ENCODE measurements at places on chromosomes 2 and 18. TPM values are rescaled to one million over a fixed set of nuclear protein-coding genes. Genes with fewer than 3 reads are reported as not detected.
A peak's percentile ranks its signal among the peaks of the same experiment; 100 is the strongest.

DNA sequence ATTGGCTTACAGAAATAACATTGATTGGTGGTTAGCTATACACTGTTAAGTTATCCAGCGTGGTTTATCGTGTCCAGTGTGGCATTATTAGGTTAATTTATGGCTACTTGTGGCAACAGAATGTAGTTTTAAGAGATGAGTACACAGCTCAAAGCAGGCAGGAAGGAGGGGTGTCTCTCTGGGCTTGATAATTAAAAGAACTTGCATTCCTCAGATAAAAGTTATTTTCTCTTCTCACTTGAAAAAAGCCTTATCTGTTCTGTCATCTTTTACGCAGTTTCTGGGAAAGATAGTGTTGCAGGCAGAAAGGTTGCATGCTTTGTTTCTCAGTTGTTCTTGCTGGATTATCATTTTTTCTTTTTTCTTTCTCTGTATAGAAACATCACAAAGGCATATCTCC is 154.4 kb upstream of the COL3A1 start:
- DNase-seq = no peak

DNA sequence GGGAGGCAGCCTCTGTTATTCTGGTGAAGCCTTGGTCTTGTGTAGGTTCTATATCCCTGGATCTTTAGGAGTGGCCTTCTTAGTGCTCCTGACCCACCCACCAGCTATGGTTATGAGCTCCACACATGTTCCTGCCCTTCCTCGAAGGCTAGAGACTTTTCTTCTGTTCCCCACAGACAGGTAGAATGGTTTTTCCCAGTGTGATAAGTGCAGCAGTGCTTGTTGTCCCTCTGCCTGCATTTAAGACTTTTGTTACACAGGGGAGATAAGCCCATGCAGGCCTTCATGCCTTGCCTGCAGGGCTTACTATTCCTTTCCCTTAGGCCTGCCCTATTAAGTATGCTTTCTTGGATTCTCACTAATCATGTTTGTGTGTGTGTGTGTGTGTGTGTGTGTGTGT is 48.4 kb upstream of the DSC1 start:
- DNase-seq = no peak

DNA sequence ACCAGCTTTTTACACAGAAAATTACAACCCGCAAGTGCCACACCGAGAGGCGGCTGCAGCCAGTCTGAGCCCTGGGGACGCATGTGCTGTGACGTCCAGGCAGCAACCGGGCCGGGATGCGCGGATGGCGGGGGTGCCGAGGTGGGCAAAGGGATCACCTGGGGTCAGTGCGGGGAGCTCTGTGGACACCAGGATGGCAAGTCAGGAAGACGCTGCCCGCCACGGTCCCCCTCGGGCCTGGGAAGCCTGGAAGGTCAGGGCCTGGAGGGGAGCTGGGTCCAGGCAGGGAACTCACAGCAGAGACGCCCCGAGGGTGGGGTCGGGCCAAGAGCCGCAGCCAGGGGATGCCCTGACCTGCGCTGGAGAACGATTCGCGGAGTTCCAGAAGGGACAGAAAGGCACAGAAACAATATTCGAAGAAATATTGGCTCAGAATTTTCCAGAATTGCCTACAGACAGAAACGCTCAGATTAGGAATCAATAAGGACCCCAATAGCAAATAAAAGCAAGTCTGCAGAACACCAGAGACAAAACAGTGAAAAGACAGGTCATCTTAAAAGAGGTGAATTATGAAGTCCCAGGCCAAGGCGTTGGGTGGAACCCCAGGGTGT is 11.7 kb upstream of the KIF1A start:
- no peak for DNase-seq

GRCh38 chr18:77013811-77014521 is 118.6 kb downstream of the MBP start:
- DNase-seq = peak; percentile 7

- no peak for DNase-seq
Observed at GRCh38 chr2:215758691-215759090, 254.7 kb downstream of the MREG start.

DNA sequence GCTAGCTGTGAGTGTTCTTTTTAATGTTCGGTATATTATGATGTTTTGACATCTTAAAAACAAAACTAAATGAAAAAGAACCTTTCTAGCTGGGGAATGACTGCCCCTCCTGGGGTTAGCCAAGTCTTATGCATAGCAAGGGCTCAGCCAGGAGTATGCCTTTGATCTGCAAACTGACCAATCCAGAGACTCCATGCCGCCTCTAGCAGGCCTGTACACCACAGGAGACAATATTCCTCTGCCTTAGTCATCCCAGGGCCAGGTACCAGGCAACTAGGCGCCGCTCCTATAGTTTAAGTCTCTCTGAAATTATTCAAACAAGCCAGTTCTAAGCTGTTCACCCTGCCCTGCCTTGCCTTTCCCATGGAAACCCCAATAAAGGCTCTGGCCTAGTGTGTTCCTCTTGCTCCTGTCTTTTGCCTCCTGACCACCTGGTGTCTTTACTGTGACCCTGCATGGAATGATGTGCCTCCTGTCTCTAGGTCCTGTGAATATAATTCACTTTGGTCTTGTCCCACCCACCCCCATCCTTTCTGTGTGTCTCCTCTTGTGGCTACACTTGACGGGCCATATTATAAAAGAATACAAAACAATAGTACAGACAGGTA is 52.0 kb upstream of the CHN1 start:
- no peak for DNase-seq

DNA sequence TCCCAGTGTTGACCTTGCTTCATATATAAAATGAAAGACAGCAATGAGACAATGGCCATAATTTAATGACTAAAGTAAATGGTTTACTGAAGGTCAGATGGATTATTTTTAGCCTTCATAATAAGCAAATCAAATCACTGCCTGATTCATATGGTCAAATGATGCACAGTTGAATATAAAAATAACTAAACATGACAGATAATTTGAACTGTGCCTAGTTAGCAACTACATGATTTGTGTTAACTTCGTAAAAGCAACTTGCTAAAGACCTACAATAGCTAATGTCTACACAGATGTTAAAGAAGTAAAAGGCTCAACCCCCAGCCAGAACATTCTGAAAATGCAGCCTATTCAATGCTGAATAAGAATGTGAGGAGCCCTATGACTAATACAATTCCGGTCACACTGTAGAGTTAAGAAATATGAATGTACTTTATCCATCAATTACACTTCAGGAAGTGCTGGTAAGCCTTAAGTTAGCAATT is 590.8 kb upstream of the CDH2 start:
- peak; percentile 84 for DNase-seq

- peak; percentile 89 for DNase-seq
Observed at GRCh38 chr2:108637304-108637669, 82.0 kb upstream of the RANBP2 start.

- peak; percentile 98 for DNase-seq
Observed at GRCh38 chr18:10519999-10520935, 5.6 kb upstream of the NAPG start.

DNA sequence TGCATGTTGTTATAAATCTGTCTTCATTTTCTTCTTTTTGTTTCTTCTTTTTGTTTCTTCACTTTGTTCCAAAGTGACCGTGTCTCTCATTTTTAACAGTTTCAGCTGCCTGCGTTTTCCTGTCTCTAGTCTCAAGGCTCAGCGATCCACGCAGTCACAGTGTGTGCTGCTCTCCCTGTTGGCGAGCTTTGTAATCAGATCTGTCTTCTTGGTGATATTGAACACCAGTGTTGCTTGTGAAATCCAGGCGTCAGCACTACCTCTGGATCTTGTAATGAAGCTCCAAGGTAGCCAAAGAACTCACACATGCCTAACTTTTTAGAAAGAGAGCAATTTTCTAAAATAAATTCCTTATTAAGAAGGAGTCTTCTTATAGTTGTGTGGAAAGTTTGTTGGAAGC is 13.2 kb downstream of the SNTG2 start:
- DNase-seq = no peak

DNA sequence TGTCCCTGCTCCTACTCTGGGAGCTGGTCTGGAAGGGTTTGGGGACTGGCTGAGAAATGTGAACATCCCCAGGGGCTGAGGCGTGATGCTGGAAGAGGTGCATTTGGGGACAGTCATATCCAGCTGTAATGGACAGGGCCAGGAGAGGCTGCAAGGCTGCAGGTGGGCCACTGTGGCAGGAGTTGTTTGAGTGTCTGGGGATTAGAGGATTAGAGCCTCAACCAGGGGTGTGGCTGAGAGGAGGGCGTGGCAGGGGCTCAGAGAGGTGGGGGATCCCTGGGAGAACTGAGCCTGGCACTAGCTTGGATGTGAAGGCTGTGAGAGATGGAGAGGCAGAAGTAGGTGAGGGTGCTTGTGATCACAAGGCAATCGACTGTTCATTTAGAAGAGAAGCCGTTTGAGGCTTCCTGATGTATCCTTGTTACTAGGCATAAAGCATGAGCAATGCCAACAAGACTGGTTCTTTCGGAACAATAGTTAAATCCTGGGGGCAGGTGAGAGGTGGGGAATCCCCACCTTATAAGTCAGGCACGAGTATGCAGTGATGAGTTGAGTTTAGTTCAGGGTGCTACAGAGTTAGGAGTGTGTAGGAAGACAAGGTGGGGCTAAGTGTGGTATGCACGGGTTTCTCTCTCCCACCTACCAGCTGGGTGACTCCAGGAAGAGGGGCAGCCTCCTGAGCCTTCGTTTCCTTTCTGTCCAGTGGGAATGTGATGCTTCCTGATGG is 31.9 kb downstream of the SH3RF3 start:
- DNase-seq = no peak

DNA sequence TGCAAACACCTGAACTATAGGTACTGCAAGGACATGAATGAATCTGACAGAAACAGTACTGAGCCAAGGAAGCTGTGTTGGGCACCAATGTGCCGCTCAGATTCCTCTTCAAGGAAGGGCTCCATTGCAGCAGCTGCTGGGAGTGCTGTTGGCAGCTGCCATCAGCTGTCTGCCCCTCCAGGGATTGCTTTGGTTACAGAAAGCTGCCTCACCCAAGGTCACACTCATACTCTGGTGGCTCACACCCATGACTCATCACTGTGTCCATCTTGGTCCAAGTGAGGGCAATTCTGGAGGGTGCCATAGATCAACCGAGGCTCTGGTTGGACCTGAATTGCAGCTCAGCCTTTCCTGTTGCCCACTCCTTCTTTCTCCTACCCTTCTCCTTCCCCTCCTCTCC is 24.4 kb upstream of the TRPM8 start:
- DNase-seq = no peak

DNA sequence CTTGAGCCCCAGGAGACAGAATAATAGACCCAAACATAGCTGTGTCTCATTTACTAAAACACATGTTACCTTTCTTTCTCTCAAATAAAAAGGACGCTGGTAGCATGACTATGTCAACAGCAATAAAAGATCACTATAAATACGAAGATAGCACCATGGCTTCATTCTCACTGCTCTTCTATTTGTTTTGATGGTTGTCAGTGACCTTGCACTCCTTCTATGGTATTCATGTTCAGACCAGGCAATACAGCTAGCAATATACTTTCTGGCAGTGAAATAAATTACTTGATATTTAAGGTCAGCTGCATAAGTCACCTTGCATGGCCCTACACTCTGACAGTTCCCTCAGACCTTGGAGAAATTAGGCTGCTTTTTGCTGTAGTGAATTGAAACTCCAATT is 263.2 kb upstream of the CDH7 start:
- no peak for DNase-seq

DNA sequence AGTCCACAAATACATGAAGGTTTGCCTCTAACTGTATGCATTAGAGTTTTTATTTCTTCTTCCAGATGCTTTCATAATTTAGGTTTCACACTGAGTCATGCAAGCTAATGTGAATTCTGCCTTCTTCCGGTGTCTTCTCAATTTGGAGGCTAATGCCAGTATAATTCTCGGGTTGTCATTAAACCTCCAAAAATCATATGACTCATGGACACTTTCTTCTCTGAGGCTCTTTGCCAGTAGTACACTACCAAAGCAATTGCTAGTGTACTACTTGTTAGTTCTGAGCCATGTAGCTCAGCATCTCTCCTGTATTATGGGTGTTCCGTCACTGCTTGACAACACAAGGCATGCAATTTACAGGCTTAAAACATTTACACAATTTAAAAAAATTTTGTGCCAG is 137.1 kb downstream of the VWC2L start:
- no peak for DNase-seq

DNA sequence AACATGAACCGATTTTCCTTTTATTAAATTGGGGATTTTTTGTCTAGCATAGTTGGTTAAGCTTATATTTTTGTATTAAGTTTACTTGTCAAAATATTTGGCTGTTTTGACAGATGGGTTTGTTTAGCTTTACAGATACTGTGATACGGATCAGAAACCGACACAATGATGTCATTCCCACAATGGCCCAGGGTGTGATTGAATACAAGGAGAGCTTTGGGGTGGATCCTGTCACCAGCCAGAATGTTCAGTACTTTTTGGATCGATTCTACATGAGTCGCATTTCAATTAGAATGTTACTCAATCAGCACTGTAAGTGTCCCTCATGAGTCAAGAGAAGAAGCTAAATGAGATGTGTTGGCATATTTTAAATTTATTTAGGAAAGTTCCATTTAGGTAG is 8.5 kb downstream of the PDK1 start:
- no peak for DNase-seq

- no peak for DNase-seq
Observed at GRCh38 chr2:151423760-151424159, 14.1 kb downstream of the RIF1 start.

DNA sequence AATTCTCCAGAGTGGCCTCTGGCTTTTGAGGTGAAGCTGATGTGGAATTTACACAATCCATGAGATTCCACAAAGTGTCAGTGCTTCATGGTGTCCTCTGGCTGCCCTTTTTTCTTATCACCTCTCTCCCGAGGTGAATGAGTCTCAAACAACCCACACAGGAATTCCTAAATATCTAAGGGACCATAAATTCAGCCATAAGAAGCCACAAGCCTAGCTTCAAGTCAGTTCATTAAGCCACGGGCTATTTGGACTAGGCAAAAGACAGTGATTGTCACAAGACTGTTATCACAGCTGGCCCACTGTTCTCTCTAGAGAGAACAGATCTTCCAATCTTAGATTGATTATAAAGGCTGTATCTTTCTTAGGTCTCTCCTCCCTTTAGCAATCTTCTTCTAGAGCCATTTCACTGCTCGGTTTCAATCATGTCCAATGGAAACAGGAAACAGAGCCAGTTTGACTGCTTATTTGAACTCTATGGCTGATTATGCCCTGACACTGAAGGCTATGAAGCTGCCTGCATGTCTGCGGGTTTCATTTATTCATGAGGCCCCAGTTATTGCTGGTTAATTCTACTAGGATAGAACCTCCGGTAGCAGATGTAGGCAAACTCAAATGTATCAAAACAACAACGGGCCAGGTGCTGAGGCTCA is 4.1 kb downstream of the NEMP2 start:
- DNase-seq = no peak

- DNase-seq = no peak
Observed at GRCh38 chr2:85744055-85744454, 9.7 kb upstream of the ATOH8 start.

The MALT1 gene
- total RNA-seq = 51.8 TPM

The SOWAHC gene
- total RNA-seq = 13.0 TPM

The CAPN13 gene
- not detected for total RNA-seq

The PRKAG3 gene
- total RNA-seq = not detected

The GCKR gene
- total RNA-seq = not detected

The AKAIN1 gene
- not detected for total RNA-seq

The HTR2B gene
- total RNA-seq = not detected

The AOX1 gene
- not detected for total RNA-seq

The PKDCC gene
- total RNA-seq = 228 TPM

The SEH1L gene
- 14.0 TPM for total RNA-seq

The MIB1 gene
- total RNA-seq = 46.8 TPM
